ENCODE measurements at places on chromosomes 12 and 14.

DNA sequence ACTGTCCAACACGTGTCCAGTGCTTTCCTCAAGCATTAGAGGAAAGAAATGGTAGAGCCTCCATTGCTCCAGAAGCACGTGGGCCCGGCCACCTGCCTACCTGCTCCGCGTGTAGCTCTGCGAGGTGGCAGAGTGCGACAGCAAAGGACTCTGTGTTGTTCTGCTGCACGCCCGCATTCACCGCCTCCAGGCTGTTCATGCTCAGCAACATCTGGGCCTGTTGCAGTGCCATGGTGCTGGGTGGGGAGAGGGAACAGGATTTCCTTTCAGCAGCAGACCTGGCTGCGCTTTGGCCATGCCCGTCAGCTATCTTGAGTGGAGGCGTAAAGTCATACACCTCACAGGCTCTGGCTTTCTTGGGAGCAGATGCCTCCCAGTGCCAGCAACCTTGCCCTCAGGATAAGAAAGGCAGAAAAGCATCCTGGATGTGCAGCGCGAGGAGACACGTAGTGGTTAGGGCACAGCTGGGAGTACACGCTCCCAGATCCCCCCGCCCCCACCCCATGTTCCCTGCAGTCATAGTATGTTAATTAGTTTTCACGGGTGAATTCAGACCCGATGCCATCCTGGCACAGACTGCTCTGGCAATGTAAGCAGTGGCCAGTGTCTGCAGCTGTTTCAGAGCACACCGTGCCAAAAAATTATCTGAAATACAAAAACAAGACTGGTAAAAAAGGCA is 25.1 kb downstream of the ANAPC5 start:
- no peak for DNase-seq

DNA sequence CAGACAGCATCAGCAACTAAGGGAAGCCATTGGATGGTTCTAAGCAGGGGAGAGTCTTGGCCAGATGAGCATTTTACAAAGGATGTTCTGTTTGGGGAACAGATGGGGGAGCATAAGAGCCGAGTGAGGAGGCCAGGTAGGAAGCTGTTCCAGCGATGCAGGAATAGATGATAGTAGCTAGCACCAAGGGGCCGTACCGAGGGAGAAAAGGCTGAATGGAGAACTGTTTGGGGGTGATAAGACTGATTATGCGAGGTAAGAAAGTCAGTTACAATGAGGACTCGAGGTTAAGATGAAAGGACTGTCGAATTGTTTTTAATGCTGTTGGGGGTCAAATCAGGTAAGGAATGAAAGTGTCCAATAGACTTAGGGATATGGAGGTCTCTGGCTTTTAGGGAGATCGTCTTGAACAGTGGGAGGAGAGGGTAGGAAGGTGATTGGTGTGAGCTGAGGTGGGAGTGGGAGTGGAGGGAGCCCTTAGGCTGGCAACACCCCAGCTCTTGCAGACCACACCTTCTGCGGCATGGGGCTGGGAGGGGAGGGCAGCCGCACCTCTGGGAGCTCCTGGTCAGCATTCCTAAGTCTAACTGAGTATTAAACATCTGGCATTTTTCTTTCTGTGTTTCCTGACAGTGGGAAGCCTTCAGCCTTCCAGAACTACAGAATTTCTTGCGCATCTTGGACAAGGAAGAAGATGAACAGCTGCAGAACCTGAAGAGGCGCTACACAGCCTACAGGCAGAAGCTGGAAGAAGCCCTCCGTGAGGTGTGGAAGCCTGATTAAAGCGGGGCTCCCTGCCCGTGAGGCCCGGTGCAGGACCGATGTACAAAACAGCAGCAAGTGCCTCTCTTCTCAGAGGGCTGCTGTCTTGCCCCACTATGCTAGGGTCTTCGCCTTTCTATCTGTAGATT is 64.8 kb downstream of the GNS start:
- DNase-seq = no peak

DNA sequence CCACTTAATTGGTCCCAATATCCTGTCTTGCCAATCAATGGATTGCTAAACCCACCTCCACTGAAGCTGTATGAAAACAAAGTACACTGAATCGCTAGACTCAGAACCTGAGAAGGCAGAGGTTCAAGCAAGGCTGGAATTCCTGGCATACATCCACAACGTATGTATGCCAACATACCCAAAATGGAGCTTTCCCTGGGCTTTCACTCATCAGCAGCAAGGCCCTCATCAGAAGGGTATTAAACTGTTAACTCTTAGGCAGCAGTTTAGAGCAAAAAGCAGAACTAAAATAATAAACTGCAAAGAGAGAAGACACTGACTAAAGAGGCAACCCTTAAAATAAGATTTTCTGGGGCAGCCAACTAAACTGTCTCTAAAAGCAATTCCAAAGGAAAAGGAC is 13.6 kb downstream of the MED13L start:
- DNase-seq = no peak

- DNase-seq = no peak
Observed at GRCh38 chr14:54129850-54130640, 173.4 kb upstream of the BMP4 start.

DNA sequence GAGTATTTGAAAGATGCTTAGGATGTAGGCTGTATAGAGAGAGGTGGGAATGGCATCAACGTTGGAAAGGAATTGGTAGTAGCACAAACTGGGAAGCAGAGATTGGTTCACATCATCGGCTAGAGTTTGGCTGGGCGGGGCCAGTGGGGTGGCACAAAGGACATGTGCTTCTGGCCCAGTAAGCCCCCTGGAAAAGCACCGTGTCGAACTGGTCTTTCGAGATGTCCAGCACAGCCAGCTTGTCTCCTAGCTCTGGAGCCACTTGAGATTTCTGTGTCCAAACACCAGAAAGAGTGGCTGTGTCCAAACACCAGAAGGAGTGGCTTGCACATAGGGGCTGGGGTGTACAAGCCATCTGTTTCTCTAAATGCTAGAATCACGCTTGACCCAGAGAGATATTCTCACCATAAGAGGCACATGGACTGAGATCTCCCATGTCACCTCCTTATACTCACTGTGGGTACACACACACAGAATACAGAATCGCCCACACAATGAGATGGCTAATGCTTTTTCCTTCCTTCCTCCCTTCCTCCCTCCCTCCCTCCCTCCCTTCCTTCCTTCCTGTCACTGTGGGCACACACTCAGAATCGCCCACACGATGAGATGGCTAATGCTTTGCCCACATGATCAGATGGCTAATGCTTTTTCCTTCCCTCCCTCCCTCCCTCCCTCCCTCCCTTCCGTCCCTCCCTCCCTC is 41.8 kb upstream of the KCNK13 start:
- no peak for DNase-seq

DNA sequence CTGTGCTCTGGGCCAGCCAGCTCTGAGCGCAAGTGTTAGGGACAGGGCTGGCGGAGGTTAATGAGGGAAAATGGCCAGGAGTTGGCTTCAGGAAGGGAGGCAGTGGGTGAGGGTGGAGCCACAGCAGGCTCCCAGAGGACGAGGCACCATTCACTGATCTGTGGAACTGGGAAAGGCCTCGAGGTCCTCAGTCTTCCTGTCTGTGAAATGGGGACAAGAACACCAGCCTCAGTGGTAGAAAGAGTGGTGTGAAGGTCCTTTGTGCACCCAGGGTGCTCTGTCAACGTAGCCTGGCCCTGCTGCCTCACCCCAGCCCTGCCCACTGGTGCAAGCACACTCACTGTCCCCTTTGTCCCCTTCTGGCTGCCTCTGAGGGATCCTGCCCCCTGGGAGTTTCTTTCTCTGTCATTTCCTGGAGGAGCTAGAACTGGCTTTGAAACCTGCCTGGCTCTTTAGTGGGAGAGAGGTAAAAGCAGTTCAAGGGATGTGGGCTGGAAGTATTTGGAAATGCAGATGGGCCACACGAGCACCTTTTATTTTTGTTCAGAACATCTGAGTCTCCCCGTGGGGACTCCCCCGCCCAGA is 25.0 kb downstream of the SYNDIG1L start:
- DNase-seq = no peak

- DNase-seq = peak; percentile 34
Observed at GRCh38 chr12:105427883-105428282, 97.4 kb downstream of the C12orf75 start.

DNA sequence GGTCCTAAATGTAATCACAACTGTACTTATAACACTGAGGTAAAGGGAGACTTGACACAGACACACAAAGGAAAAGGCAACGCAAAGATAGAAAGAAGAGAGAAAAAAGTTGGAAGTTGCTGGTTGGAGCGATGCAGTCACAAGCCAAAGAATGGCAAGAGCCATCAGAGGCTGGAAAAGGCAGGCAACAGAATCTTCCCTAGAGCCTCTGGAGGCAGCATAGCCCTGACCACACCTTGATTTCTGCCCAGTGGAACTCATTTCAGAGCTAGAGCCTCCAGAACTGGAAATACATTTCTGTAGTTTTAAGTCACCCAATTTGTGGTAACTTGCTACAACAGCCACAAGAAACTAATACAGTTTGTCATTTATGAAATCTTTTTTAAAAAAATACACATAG is 89.2 kb downstream of the PUS7L start:
- DNase-seq = no peak

- no peak for DNase-seq
Observed at GRCh38 chr14:69320581-69321365, 60.8 kb downstream of the GALNT16 start.

GRCh38 chr12:102769323-102769916 is 147.6 kb downstream of the PAH start:
- peak; percentile 57 for DNase-seq

- peak; percentile 42 for DNase-seq
Observed at GRCh38 chr12:52041695-52042123, 9.5 kb upstream of the NR4A1 start.

- DNase-seq = no peak
Observed at GRCh38 chr14:36747411-36748184, 85.9 kb downstream of the PAX9 start.

DNA sequence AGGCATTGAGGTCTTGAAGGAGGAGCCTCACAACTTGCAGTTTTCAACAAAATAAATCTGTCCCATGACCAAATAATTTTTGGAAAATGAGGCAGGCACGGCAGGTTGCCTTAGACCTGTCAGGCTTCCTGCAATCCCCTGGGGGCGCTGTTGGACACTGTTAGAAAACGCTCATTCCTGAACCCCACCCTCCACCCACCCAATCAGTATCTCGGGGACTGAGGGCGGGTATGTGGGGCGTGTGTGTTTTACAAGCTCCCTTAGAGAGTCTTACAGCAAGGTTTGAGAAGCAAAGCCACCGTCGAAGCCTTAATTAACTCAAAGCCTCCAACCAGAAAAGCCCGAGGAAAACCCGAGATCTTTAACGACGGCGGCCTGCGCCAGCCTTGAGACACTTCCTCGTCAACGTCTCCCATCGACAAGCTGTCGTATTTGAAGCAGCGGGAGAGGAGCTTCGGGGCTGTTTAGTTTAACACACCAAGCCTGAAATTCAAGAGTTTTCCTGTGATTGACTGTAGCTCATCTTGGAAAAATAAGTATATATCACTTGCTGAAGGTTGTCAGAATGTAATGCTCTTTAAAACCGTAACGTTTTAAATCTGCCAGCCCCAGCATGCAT is 123.0 kb downstream of the GLT1D1 start:
- DNase-seq = no peak

- no peak for DNase-seq
Observed at GRCh38 chr12:9866860-9867269, 2.3 kb downstream of the CLEC2B start.

GRCh38 chr14:100384819-100385813 is 62.0 kb downstream of the SLC25A47 start:
- peak; percentile 81 for DNase-seq

- no peak for DNase-seq
Observed at GRCh38 chr12:28513983-28514382, 323.7 kb downstream of the CCDC91 start.

DNA sequence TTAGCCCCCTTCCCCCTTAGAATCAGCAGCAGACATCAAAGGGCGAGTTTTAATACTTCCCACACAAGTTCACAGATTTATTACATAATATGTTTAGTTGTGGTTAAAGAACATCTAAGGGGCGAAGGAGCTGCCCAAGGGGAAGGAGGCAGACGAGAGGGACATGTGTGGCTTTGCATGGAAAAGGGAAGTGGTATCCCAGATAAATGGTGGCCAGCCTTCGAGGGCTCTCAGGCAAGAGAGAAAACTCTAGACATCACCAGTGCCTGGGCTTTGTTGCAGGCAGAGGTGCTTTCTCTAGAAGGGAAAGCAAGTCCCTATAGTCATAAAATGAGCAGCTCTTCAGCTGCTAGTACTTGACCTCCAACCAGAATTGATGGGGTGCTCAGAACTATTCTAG is 121.2 kb downstream of the CACNA1C start:
- DNase-seq = no peak

GRCh38 chr12:96441816-96442215 is 41.6 kb upstream of the CDK17 start:
- no peak for DNase-seq

GRCh38 chr12:5516371-5517241 is 84.7 kb downstream of the NTF3 start:
- no peak for DNase-seq

DNA sequence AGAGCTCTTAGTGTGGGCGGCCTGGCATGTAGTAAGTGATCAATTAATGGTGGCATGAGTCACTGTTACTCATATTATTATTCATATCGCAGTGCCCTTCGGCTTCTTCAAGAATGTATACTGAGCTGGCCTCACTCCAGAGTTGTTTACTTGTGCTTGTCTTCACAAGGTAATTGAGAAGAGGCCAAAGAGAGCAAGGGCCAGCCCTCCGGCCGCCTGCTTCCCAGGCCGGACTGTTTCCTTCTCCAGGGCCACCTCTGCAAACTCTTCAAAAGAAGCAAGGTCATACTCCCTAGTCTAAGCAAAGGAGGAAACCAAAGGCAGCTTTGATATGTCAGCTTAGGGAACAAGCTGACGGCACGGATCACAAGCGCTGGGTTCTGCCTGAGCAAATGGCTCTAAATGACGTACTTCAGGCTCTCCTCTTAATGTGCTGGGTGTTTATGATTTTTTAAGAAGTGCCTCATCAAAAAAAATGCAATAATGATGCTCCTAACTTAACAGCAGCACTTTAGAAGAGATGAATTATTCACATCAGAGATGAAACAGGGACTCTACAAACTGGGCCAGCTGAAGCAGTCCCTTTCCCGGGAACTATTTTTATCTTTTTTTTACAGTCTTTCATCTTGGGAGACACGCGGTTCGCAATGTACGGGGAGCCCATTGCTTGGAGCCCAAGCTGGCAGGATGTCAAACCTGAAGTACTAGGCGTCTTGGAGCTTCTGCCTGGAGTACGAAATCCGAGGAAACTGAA is 65.6 kb upstream of the DLK1 start:
- DNase-seq = no peak

- DNase-seq = no peak
Observed at GRCh38 chr12:62331306-62331705, 71.1 kb downstream of the USP15 start.

- DNase-seq = no peak
Observed at GRCh38 chr14:99253890-99254289, 18.1 kb downstream of the BCL11B start.

DNA sequence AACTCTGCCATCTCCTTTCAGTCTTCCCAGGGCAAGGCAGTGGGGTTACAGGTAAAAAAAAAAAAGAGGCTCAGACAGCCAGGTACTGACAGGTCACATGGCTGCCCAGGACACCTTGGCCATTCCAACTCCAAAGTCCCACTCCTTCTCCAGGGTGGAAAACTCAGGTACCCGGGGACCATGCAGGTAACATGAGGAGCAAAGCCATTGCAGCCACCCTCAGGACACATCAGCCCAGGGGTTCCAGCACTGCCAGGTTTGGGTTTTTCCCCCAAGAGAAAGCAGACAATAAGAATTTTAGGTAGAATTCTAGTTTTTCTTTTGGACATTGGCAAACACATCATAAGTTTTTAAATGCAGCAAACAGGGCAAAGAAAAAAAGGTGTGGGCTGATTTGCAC is 15.3 kb downstream of the FAM222A start:
- DNase-seq = no peak

- DNase-seq = no peak
Observed at GRCh38 chr12:29816874-29817725, 33.4 kb upstream of the TMTC1 start.

- DNase-seq = no peak
Observed at GRCh38 chr12:75685617-75686225, 174.3 kb upstream of the KRR1 start.
